ENCODE measurements at places on chromosomes 4 and X.

- no peak for DNase-seq
Observed at GRCh38 chrX:43357741-43358140, 298.4 kb upstream of the MAOA start.

GRCh38 chr4:8582436-8582835, 2.2 kb downstream of the GPR78 start:
- no peak for DNase-seq

DNA sequence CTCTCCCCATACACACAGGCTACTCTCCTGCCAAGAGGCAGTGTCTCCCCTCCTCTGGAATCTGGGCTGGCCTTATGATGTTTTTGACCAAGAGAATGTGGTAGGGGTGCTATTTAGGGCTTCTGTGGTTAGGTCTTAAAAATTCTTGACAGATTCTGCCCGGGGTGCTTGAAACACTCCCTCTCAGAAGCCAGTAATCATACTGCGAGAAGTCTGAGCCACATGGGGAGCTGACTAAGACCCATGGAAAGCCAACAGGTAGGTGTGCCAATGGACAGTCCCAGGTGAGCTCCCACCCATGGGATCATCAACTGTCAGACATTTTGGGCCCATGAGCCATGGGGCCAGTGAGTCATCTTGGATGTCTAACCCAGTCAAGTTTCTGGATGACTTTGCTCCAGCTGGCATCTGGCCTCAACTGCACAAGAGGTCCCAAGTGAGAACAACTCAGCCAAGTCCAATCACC, 315.7 kb downstream of the FBXW7 start:
- no peak for DNase-seq

GRCh38 chrX:153857348-153857903, 27.1 kb upstream of the PDZD4 start:
- DNase-seq: no peak

- DNase-seq: no peak
Observed at GRCh38 chrX:54695816-54696487, 102.1 kb downstream of the ITIH6 start.

GRCh38 chrX:47610511-47610910, 9.1 kb downstream of the SYN1 start:
- DNase-seq: no peak

GRCh38 chr4:53916431-53916889, 147.9 kb downstream of the CHIC2 start:
- no peak for DNase-seq

DNA sequence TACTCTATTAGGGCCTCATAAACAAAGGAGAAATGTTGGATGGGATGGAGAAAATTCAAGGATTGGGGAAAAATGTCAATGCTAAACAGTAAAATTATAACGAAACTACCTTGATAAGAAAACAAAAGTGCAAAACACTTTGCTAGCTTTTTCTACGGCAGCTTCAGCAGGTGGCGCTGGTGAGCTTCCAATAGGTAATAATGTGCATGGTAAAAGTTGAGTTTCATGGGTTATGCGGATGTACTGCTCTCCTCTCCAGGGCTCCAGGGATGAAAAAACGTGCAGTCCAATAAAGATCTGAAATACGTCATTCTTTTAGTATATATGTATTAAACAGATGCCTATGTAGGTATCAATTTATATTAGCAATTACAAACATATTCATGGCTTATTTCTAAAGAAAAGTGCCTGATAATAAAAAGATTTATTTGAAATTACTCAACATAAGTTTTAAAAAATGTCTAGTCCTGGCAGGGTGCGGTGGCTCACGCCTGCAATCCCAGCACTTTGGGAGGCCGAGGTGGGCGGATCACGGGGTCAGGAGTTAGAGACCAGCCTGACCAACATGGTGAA, 239.6 kb downstream of the GRXCR1 start:
- DNase-seq: peak; percentile 17

GRCh38 chrX:42107495-42108488, 184.4 kb upstream of the CASK start:
- no peak for DNase-seq

GRCh38 chr4:41485041-41485440, 52.9 kb upstream of the LIMCH1 start:
- DNase-seq: no peak

DNA sequence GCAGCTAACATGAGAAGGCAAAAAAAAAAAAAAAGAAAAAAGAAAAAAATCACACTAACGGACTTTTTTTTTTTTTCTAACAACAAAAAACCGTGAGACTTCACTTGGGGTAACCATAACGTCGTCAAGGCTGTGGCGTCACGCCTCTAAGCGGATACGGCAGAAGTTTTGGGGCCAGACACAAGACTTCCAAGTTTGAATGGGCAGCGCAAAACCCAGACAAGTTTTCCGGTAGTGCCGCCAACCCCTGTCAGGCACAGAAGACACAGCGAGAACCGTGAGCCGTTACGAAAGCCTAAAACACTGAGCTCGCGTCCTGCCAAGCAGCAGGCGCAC, 556 bp upstream of the SMARCA5 start:
- DNase-seq: no peak

- DNase-seq: no peak
Observed at GRCh38 chr4:1644891-1645657, 39.0 kb downstream of the FAM53A start.

GRCh38 chr4:38088321-38088720, 128.1 kb downstream of the PTTG2 start:
- no peak for DNase-seq

GRCh38 chrX:43741843-43742573, 85.9 kb downstream of the MAOA start:
- DNase-seq: no peak

- DNase-seq: no peak
Observed at GRCh38 chr4:186902361-186902760, 178.7 kb upstream of the FAT1 start.

DNA sequence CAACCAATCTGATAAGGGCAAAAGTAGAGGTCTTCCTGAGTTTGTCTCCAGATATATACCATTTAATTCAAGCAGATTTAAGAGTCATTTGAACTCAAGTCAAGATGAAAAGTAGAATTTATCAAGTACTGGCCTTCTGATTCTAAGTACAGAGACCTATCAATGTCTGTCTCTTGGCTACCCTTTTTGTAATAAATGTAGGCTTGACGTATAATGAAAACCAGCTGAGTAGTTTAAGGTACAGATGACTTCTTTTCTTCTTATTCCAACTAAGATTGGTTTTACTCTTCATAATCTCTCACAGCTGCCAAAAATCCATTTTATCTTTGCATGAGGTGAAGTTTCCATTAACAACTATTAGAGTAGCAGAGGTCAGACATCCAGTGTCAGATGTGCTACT, 867.6 kb downstream of the FAT4 start:
- DNase-seq: no peak

GRCh38 chrX:14073556-14073955, 43.9 kb upstream of the GEMIN8 start:
- no peak for DNase-seq

DNA sequence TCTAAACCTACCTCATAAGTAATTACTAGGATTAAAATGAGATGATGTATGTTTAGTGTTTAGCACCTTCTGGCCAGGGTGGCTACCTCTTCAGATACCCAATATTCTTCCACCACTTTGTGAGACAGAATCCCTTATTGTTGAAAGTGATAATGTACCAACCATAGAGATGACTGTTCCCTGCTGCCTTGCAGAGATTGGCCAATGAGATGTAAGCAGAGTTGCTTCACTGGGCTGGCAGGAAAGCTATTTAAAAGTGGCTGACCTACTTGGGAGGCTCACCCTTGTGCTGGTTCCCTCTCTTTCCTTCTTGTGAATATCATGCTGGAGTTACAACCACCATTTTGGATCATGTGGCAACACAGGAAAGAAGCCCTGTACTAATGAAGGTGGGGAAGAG, 58.9 kb downstream of the TMEM154 start:
- no peak for DNase-seq

DNA sequence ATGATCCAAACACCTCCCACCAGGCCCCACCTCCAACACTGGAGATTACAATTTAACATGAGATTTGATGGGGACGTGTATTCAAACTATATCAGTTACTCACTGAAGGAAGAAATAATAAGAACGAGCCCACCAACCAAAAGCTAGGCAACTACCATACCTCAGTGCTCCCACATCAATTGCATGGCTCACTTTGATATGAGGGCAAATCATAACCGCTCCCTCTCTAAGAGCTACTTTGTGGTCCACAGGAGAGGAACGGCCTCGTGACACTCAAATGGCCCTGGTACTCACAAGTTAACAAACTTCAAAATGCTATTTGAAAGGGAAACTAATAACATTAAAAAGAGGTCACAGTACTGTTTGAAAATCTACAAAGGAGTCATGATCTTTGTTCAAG, 170.7 kb upstream of the SLC7A11 start:
- DNase-seq: no peak

DNA sequence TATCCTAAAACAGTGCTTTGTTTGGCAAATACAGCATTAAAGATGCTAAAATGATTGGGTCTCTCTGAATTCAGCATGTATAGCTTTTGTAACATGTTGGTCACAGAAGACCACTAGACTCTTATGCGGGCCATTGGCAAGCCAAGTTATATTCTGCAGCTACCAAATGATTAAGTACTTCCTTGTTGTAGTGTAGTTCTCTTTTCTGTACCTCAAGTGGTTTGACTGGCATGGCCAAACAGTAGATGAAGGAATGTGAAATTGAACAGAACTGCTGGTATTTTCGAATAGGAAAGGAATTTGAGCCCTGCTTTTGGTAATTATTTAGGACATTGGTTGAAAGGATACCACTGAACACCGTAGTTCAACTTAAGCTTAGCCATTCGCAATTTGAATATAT, 193.9 kb upstream of the GPC4 start:
- no peak for DNase-seq

DNA sequence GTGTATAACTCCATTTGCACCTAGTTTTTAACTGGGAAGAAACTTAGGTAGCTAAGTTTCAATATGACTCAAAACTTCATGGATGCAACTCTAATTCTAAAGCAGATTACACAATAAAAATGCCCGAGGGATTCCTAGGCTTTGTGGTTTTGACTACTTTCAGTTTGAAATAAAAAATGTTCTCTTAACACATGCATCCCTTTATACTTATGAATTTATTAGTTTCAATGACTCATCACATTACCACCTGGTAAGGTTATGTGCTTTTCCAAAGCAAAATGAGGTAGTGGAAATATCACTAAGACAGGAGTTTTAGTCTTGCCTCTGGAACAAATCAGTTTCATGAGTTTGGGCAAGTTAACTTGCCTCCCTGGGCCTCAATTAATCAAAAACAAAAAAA, 125.5 kb downstream of the OPHN1 start:
- DNase-seq: no peak

- DNase-seq: no peak
Observed at GRCh38 chrX:57583477-57583876, 8.3 kb upstream of the ZXDB start.

DNA sequence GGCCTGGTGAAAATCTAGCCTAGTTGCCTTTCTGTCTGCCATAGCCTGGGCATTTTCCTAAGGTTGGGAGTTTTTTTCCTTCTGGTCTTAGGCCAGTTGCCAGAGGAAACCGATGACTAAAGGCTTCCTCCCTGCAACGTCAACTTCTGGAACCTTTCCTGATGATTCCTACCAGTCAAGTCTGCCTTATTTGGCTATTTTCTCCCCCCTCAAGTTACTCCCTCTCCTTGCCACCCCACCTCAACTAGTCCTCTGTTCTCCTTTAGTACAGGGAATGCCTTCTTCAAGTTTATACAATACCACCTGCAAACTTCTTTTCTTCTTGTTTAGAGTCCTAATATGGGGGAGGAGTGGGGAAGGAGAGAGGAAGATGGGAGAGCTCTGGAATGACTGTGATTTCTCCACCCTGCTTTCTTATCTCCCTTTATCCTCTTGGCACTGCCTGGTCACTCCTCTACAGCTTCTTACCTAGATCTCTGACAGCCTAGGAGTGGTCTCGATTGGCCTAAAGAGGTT, 10.6 kb downstream of the MSN start:
- no peak for DNase-seq

DNA sequence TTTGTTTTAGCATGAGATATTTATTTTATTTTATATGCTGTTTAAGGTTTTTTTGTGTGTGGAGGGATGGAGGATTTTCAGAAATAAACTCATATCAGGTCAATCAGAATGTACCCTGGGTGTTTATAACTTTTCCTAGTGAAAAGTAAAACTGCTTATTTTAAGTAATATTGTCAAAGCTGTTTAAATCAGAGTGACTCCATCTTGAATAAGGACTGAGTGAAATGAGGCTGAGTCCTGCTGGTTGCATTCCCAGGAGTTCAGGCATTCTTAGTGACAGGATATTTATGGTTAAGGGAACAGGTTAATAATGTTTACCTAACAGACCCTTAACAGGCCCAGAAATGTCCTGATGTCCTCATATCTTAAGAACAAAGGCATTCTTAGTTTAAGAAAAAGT, 1160.9 kb upstream of the PCDH7 start:
- no peak for DNase-seq

- no peak for DNase-seq
Observed at GRCh38 chrX:10496345-10496965, 123.9 kb downstream of the MID1 start.

- DNase-seq: no peak
Observed at GRCh38 chr4:113773014-113773413, 11.5 kb upstream of the CAMK2D start.
